ENCODE measurements at places on chromosomes 1 and 21.
A peak's percentile ranks its signal among the peaks of the same experiment; 100 is the strongest.

DNA sequence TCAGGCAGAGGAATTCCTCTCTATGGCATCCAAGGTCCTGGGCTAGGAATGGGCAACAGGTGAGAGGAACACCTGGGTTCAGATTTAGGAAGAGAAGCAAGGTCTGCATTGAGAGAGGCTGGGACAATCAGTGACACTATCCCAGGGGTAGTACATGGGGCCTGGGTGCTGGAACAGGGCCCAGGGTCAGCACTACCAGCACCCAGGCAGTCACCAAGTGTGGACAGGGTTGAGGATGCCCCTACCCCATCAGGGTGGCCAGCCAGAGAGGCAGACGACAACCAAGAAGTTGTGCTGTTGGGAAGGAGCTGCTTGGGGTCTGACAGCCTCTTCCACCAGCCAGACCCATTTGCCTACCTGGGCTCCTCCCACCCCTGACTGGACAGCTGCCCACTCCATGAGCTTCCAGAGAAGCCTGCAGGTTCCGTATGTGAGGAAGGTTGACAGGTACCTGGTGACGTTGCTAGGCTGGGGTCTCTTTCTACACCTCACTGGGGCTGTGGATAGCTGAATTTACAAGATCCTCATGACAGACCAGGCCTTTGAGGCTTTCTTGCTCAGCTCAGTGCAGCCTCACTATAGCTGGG is 13.9 kb downstream of the CYP4A11 start:
- no peak for DNase-seq

GRCh38 chr1:77605246-77606026 is 77.0 kb downstream of the ZZZ3 start:
- no peak for DNase-seq

- DNase-seq: no peak
These were observed 21.9 kb downstream of the GPR137B start for GRCh38 chr1:236164273-236164672.

DNA sequence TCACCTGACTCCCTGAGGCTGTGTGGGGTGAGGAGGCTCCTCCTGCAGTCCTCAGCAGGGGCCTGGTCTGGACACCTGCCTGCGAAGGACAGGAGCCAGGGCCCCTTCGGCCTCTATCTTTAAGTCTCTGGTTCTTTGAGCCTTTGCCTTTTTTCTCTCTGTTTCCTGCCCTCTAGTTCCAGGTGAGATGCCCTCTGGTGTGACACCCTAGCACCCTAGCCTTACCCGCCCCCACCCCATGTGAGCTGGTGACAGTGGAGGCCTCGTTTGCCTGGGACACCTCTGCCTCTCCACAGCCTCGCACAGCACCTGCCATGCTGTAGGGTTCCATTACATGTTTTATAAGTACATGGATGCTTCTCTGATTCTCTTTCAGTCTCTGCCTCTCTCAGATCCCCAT is 47.3 kb downstream of the DDX20 start:
- DNase-seq: no peak

GRCh38 chr1:35079003-35079930 is at the start of gene ZMYM1:
TSS of gene ZMYM1 (plus strand) at chr1:35079385. CDS start at chr1:35093988, 14,603 bp downstream.
- DNase-seq: peak; percentile 63

- no peak for DNase-seq
These were observed 86.3 kb downstream of the ACBD6 start for GRCh38 chr1:180415985-180416633.

DNA sequence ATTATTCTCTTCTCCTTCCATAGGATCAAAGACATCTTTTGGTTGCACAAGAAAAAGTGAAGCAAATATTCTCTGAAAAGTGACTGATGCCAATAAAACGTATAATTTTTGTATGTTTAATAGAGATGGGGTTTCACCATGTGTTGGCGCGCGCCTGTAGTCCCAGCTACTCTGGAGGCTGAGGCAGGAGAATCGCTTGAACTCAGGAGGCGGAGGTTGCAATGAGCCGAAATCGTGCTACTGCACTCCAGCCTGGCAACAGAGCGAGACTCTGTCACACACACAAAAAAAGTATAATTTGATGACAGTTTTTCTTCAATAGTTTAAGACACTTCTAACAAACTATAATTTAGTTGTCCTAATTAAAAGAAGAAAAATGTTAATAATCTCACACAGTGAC is 23.8 kb downstream of the ANP32E start:
- DNase-seq: no peak

GRCh38 chr1:93638307-93638847 is 43.3 kb downstream of the BCAR3 start:
- no peak for DNase-seq

Data from hypothalamus (tissue), 51 donors.